ENCODE measurements at places on chromosomes 7 and 10. TPM values are rescaled to one million over a fixed set of nuclear protein-coding genes. Genes with fewer than 3 reads are reported as not detected.

- ATAC-seq, result no peak
Observed at GRCh38 chr10:63576501-63576900, 55.3 kb downstream of the REEP3 start.

DNA sequence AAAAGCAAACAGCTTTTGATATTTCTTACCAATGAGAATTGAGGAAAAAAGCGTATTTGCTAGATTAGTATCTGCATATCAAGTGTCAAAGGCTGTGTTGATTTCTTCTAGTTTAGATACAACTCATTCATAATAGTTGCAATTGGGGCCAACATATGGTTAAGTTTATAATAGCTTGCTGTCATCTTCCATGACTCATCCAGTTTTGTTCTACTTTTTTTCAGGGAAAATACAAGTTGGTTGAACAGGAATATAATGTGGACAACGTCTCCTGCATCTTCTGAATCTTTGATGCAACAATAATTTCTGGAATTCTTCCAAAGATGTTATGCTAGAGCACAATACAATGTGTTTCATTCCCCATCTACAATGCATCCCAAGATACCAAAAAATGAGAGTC lies 182.0 kb downstream of the THSD7A start:
- no peak for ATAC-seq

DNA sequence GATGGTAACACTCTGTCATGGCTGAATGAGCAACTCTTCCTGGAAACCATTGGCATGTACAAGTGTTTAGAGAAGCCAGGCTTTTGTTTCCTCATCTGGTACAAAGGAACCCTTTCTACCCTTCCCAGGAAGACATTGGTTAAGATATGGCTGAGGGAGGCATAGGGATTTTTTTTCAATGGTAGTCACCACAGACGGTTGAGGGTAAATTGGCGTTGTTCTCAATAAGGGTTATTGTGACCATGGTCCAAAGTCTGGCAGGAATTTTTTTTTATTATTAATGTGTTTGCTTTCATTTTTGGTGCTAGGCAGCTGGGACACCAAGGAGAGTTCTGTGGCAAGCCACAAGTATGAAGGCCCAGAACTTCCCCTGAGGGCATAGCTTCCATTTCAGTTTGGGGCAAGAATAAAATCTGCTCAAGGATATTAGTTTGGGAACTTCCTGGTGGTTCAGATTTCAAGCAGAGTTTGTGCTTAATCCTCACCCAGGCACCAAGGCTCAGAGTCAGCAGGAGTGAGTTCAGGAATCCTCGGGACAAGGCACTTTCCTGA lies at the start of gene PLEKHS1:
PLEKHS1 (plus strand) TSS at position 502 of the 552 bp plus-strand sequence. CDS start 3,596 bp downstream, outside the sequence.
- ATAC-seq, result no peak

GRCh38 chr7:151088019-151088855 lies 2.0 kb downstream of the AGAP3 start:
- no peak for ATAC-seq

DNA sequence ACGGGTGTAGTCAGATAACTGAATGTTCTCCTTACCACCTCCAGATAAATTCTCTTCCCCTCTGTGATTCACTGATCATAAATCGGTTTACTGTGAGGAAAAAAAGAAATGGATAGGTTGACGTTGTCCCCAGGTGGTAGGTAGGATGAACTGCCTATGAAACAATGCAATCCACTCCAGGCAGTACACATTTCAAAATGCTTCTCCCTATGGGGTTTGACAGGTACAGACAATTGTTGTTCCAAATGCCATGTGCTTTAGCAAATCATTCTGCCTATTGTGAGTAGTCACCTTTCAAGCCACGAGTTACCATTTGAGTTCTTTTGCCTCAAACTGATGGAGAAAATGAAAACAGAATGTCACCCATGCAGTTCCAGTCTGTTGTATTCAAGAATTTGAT lies 21.8 kb downstream of the VIM start:
- no peak for ATAC-seq

DNA sequence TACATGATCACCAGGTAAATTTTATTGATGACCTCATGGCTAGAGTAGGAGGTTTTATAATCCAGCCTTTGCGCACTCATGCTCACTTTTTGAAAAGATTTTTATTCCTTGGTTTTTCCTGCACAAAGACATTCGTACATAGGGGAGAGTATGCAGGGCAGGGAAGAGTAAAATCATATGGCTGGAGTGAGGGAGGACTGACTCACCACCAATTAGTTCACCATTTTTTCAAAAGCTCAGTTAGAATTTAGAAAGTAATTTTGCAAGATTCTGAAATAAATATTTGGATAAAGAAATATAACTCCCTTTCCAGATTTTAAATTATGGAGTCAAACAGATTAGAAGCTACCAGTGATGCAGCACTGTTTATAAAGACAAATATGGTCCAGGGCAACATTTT lies 111.9 kb downstream of the SEMA3D start:
- ATAC-seq, result no peak

GRCh38 chr7:376306-377079 lies 86.5 kb downstream of the FOXL3 start:
- no peak for ATAC-seq

DNA sequence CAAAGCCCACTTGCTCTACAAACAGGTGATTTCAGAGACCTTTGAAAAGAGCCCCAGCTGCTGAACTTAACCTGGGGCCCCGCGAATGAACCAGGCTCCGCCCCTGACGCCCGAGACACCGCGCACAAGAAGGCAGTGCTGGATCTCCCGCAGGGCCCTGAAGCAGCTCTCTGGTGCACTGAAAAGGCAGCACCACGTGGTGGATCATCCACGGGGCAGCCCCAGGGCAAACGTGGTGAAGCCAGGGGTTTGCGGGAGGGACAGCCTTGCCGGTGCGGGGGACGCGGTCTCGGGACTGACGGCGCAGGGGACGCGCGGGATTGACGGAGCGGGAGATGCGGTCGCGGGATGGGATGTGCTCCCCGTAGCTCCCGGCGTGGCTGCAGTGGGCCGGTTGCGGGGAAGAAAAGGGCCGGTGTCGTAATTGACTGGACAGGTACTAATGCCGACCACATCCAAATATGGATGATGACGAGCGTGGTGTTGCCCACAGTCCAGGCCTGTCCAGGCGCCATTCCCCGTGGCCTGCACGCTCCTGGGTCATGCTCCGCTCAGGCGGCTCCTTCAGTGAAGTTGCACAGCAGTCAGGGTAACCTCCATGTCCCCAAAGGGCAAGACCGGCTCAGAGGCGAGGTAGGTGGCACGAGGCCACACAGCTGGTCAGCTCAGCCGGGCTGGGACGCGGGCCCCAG lies 421.1 kb downstream of the DNAJB6 start:
- no peak for ATAC-seq

DNA sequence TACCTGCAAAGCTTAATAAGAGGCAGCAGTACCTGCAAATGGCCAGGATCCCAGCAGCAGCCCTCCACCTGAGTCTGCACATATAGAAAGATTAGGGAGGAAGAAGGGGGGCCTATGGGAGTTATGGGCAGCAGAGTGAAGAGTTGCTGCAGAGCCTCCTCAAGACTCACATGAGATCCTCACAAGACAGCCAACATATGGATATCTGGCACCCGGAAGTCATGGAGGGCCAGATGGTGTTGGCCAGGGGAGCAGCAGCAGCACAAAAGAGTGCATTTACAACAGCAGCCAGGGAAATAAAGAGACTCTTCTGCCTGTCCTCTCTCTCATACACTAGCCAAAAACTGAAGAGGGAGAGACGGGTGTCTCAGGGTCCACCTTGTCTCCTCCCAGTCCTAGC lies 4.0 kb upstream of the TAS2R40 start:
- no peak for ATAC-seq

DNA sequence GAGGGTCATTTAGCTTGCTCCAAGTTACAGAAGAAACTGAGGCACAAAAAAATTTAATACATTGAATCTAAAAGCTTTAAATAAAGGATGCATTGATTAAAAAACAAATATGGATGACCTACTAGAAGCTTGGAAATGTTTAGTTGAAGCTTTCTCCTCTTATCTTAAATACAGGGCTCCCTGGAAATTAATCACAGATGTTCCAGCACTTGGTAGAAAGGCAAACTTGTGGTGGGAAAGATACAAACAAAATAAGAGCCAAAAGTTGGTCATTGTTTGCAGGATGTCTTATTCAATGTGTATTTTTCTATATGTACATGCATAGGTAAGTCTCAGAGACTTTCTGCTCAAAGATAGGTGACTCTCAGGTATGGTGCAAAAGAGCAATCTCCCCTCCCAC lies 40.7 kb upstream of the LYZL1 start:
- no peak for ATAC-seq

- ATAC-seq, result no peak
Observed at GRCh38 chr7:135782801-135783200, 34.2 kb upstream of the FAM180A start.

- no peak for ATAC-seq
Observed at GRCh38 chr7:55502124-55502857, 70.0 kb downstream of the VOPP1 start.

GRCh38 chr10:17353568-17354300 lies 100.7 kb downstream of the ST8SIA6 start:
- ATAC-seq, result no peak

DNA sequence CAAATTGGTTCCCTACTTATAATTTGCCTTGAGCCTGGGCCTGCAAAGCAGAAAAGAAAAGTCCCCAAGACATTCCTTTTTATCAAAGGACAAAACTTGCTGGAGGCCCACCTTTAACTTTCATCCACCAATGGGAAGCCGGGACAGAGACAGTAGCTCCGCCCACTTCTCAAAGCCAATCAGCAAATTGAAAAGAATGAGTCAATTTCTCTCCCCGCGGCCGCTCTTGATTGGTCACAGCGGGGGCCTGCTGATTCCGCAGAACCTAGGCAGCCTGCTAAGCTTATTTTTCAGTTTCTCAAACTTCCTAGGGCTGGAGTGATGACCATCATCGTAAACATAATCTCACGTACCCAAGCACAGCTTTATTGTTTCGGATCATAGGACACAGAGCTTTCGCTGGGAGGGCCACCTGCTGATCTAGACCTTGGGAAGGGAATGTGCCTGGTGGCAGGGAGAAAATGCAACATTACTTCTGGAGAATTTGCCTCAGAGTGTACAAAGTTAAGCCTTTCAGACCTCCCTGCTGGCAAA lies at the start of gene SLC13A4:
SLC13A4 (minus strand) TSS at position 51 of the 534 bp plus-strand sequence. CDS start 690 bp downstream, outside the sequence.
- no peak for ATAC-seq

DNA sequence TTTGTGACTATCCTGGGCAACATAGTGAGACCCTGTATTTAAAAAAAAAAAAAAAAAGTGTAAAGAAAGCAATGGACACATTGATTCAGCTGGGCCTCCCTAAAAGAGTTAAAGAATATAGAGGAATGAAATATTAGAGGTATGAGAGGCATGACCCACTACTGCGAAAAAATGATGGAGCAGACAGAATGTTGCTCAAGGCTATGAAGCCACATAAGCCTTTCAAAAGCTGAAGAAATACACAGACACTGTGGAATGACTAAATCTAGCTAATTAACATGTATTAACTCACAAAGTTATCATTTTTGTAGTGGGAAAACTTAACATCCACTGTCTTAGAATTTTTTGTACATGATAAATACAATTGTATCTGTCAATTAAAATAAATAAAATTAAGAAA lies 107.3 kb downstream of the HGF start:
- no peak for ATAC-seq

DNA sequence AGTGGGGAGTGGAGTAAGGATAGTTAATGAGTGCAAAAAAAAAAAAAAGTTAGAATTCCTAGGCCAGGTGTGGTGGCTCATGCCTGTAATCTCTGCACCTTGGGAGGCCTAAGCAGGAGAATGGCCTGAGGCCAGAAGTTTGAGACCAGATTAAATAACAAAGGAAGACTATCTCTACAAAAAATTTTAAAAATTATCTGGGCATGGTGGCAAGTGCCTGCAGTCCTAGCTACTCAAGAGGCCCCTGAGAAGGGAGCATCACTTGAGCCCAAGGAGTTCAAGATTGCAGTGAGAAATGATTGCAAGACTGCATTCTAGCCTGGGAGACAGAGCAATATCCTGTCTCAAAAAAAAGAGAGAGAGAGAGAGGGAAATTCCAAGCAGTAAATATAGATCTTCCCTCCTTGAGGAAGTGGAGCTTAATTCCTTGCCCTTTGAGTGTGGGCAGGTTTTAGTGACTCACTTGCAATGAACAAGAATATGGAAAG lies 19.5 kb upstream of the CSTF2T start:
- ATAC-seq, result no peak

DNA sequence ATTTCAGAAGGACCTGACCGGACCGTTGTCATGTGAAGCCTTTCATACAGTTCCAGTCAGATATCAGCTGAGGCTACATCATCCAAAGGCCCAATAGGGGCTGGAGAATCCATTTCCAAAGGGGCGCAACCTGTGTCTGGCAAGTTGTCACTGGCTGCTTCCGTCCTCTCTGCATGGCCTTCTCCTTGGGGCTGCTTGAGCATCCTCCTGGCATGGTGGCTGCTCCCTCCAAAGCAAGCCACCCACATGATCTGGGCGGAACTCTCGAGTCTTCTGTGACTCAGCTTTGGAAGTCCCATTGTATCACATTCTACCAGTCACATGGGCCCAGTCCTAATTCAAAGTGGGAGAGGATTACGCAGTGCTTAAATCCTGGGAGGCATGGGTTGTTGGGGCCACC lies 207.0 kb upstream of the SHH start:
- ATAC-seq, result no peak

DNA sequence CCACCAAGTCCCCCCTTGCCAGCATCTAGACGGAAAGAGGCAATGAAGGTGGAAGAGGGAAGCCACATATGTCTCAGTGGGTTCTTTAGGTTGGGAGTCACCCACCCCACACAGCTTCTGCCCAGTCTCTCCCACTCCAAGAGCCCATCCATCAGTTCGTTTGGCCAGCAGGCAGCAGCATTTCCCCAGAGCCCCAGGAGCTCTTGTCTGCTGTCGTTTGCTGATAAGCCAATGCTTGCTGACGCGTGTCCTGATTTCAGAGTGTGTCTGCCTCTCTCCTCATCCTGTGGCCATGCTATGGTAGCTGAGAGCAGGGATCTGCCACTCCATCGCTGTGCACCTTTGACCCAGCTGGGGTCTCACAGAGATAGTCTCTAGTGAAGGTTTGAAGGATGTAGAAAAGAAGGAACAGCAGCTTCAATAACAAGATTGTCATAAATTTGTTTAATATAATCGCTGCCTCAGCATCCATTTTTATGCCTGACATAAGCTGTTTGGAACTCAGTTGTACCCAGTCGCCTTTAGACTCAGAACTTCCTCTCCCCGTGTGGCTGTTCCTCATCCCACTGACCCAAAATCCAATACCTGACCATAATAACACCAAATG lies 39.4 kb upstream of the GDF10 start:
- ATAC-seq, result no peak

GRCh38 chr10:19347621-19348020 lies 299.0 kb downstream of the MALRD1 start:
- no peak for ATAC-seq

GRCh38 chr10:30111340-30112022 lies 52.1 kb upstream of the JCAD start:
- ATAC-seq, result no peak

- ATAC-seq, result no peak
Observed at GRCh38 chr10:3740157-3740871, 44.7 kb downstream of the KLF6 start.

- no peak for ATAC-seq
Observed at GRCh38 chr7:132118641-132119040, 457.6 kb downstream of the PLXNA4 start.

LRRC61 gene
- 25.1 TPM for total RNA-seq

EGFR gene
- 85.7 TPM for total RNA-seq

WIPF3 gene
- total RNA-seq, result 5.0 TPM

DIP2C gene
- 51.8 TPM for total RNA-seq

ZC3HAV1L gene
- 8.6 TPM for total RNA-seq

SMKR1 gene
- not detected for total RNA-seq

CCDC172 gene
- total RNA-seq, result not detected

CYP17A1 gene
- not detected for total RNA-seq

PDE1C gene
- total RNA-seq, result 17.2 TPM

LIPJ gene
- total RNA-seq, result not detected

KCP gene
- total RNA-seq, result 0.67 TPM

PRLHR gene
- total RNA-seq, result 0.12 TPM

TUBAL3 gene
- total RNA-seq, result 2.0 TPM

ANK3 gene
- total RNA-seq, result 33.4 TPM

TAS2R40 gene
- total RNA-seq, result not detected

CNNM1 gene
- total RNA-seq, result 3.1 TPM
